ENCODE measurements at places on chromosomes 12 and 14. TPM values are rescaled to one million over a fixed set of nuclear protein-coding genes. Genes with fewer than 3 reads are reported as not detected.
A peak's percentile ranks its signal among the peaks of the same experiment; 100 is the strongest.

DNA sequence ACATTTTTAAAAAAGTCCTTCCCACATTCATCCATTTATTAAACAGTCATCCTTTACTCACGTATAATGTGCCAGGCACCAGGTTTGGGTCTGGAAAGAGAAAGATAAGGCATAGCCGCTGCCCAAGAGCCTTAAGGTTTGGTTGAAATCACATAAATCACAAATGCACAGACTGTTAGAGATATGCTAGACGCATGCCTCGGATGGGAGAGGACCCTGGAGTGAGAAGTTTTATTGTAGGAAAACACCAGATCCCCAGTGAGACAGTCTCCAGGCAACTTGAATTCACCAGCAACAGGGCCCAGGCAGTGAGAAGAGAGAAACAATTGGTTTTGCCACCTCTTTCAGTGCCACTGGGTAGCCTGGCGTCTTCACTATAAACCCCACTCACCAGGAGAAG is 305.9 kb upstream of the AMIGO2 start:
- no peak for DNase-seq

GRCh38 chr12:13661005-13661887 is 320.2 kb downstream of the GRIN2B start:
- peak; percentile 43 for DNase-seq

DNA sequence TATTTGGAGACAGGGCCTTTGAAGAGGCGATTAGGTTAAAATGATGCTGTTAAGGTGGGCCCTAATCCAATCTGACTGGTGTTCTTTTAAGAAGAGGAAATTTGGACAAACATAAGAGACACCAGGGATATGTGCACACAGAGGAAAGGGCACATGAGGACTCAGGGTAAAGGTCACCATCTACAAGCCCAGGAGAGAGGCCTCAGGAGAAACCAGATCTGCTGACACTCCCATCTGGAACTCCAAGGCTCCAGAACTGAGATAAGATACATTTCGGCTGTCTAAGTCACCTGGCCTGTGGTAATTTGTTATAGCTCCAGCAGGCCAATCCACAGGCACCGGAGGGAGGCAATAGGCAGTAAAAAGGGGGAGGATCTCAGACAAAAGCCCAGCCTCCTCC is 48.6 kb downstream of the KICS2 start:
- DNase-seq = no peak

GRCh38 chr12:101599771-101600484 is 5.2 kb downstream of the MYBPC1 start:
- DNase-seq = no peak

DNA sequence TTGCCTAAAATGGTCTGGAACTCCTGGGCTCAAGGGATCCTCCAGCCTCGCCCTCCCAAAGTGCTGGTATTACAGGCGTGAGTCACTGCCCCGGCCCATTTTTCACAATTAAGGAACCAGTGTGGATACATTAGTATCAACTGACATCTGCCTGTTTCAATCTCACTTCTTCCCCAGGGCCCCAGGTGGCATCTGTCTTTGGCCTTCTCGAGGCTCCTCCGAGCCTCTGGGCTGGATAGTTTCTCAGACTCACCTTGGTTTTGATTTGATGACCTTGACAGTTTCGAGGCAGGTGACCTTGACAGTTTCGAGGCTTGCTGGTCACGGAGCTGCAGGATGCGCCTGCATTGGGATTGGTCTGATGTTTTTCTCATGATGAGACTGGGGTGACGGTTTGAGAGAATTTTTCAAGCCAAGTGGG is 41.0 kb upstream of the NCOR2 start:
- no peak for DNase-seq

DNA sequence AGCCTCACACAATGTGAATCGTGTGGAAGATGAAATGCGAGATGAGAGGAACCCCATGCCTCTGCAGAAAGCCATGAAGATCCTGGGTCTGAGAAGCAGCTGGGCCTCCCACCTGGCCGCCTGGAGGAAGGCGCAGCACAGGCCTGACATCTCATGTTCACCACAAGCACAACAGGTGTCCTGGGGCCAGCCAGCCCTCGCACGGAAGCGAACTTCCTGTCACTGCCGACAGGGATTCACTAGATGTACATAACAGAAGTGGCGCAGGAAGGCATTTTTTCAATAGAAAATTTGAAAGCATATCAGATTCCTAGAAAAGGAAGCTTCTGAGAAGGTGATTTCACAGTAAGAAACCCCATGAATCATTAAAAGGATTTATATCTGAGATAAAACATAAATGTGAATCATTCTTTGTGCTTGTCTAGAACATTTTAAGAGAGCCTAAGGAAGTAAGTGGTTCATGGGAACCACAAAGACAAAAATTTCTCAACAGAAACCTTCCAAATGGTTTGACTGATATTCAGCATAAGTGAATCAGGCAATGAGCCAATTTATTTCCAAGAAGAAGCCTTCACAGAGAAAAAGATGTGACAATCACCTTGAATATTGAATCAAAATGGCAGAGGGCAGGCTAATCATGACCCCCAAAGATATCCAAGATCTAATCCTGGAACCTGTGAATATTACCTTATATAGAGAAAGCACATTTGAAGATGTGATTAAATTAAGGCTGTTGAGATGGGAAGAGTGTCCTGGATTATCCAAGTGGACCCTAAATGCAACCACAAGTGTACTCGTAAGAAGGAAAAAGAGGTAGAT is 311.9 kb downstream of the DUSP6 start:
- no peak for DNase-seq

DNA sequence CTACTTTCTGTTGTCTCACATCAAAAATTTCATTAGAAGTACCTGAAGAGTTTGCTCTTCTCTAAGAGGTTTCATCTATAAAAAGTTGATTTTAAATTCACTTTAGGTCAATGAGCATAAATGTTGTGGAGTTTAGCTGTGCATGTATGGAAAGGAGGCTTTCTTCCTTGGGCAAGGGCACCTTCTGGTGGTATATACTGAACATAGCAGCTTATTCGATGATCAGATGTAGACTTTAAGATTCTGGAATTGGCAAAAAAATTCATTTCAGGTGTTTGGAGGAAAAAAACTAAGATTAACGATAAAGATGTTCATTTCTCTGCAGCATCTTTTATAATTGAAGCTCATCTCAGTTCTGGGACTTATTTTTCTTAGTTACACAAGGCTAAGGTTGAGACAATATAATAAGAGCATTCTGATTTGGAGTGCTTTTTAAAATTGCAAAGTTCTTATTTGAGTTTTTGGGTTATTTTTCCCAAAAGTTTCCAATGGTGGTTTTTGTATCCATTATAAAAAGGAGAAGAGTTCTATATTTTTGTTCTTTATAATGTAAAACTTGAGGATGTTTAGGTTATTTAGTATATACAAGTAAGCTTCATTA is 46.8 kb downstream of the TMEM117 start:
- peak; percentile 56 for DNase-seq

- DNase-seq = no peak
These were observed 207.7 kb upstream of the PLEKHG7 start for GRCh38 chr12:92495108-92495507.

- no peak for DNase-seq
These were observed 35.6 kb upstream of the FBRSL1 start for GRCh38 chr12:132454193-132454932.

GRCh38 chr12:25689996-25690501 is 137.0 kb upstream of the LMNTD1 start:
- DNase-seq = no peak

DNA sequence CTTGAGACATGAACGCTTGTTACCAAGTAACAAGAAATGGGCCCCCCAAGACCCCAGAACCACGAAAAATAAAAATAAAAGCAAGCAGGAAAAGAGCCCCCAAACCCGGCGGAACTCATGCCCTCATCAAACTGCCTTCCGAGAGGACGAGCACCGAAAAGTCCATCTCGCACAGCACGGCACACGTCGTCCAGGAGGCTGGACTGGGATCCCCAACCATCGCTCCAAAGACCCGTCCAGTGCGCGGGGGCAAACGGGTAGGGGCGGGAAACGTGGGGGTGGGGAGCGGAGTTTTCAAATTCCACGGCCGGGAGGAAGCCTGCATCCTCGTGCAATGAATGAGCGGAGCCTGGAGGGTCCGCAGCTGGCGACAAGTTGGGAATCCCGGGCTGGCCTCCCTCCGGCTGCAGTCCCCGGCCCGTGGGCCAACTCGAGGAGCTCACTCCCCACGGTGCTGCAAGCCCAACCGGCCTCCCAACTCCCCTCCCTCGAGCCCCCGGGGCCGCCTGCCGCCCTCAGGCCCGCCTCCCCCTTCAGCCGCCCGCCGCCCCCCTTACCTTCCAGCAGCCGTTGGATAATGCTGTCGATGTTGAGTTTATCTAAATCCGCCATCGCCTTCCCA is 484 bp downstream of the PPP1CC start:
- no peak for DNase-seq

DNA sequence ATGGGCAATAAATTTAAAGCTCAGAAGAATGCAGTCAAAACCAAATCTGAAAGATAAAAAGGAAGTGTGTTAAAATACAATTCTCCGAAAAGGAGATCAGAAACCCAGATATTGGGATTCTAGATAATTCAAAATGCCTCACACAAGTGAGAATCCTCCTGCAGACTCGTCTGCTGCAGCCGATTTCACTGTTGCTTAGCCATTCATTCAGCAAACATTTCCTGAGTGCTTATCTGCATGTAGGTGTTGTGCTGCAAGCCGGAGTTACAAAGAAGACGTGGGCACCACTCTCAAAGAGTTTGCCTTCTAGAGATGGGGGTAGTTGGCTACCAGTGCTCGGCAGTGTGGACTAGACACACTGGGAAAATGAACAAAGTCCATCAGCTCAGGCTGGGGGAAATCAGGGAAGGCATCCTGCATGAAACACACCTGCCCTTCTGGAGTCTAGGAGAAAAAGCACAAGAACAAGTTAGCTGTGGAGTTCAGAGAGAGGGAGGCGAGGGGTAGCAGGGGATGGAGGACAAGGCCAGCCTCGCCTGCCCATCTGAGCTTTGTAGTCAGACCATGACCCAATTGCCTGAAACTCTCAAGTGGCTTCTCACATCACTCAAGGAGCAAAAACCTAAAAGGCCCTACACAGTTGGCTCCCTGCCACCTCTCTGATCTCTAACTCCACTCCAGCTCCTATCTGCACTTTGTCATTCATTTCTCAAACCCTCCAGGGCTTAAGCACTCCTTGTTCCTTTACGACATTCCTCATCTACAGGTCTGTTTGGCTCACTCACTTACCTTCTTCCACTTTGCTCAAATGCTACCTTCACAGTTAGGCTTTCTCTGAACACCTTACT is 310.0 kb upstream of the DDHD1 start:
- DNase-seq = no peak

DNA sequence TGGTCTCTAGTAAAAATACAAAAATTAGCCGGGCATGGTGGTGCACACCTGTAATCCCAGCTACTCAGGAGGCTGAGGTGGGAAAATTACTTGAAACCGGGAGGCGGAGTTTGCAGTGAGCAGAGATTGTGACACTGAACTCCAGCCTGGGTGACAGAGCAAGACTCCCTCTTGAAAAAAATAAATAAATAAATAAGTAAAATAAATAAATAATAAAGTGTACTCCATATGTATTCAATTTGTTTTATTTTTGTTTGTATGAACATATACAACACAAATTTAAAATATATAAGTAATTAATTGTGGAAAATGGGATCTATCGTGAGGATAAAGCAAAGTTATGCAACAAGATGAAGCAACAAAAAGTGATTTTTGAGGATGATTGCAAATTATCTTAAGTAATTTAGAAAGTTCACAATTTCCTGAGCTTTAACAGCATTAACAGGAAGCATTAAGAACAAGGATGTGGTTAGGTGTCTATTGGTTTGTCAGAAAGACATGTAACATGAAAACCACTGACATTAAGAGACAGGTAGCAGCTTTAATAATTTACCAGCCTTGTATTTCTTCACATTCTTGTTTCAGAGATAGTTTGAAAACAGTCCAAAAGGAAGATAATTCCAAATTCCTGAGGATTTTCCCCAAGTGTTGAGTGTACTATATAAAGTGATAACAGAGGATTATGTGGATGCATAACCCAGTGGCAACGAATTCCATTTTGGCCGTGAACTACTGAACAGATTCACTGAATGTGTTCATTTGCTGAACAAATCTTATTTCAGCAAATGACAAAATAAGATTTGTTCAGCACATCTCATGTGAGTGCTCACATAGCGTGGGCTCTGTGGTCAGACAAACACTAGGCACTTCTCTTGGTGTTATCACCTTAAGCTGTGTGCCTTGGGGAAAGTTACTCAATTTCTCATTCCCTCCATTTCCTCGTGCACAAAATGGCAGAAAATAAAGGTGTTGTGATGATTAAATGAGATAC is 68.6 kb upstream of the RESF1 start:
- no peak for DNase-seq

DNA sequence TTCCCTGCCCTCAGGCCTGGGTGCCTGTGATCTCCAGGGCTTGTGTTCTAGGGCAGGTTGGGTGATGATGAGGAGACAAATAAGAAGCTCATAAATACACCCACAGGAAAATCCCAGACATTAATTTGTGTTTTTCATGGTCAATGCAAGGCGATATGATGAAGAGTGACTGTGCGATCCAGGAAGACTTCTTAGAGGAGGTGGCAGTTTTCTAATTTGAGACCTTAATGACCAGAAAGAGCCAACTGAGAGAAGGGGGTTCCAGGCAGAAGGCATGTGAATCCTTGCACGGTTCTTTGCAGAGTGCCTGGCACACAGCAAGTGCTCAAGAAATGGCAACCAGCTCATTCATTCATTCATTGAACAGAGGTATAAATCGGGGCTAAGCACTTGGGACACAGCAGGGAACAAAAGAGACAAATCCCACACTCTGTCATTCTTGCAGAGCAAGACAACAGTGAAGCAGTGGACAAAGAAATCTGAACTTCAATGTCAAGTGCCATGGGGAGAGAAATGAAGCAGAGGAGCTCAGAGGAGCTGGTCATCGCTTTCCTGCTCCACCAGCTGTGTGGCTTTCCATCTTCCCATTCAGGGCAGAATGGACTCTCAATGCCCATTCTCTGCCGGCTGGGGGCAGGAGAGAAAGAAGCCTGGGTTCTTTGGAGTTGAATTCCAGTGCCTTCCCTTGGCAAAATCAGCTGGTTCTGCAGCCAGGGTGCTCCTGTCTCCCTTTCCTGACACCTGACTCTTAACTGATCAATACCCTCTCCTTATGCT is 128.3 kb downstream of the AACS start:
- DNase-seq = no peak

DNA sequence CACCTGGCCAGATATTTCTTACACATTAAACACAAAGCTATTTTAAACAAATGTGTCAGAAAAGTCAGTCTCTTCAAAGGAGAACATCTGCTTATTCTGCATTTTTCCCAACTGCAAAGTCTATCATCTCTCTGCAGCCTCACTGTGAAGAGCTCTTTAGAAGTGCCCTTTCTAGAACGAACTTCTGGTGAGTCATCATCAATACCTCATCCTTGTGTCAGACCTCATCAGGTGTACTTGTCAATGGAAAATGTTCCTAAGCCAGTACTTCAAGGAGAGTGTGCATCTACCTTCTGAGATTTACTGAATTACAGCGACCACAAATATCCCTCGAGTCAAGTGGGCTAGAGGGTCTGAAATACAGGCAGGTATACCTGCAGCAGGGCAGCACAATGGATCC is 457.3 kb downstream of the LRIG3 start:
- DNase-seq = no peak

The LTB4R gene
- total RNA-seq = 11.1 TPM

The SERPINA4 gene
- total RNA-seq = not detected

The SDR9C7 gene
- not detected for total RNA-seq

The SPIC gene
- not detected for total RNA-seq

The TMPRSS12 gene
- not detected for total RNA-seq

The CFAP54 gene
- 0.72 TPM for total RNA-seq

The NUAK1 gene
- 13.4 TPM for total RNA-seq

The HOXC12 gene
- not detected for total RNA-seq

The TPPP2 gene
- not detected for total RNA-seq

The SYNDIG1L gene
- not detected for total RNA-seq
